Panc1 (cell line): ENCODE measurements at places on chromosomes 16 and 17. TPM values are rescaled to one million over a fixed set of nuclear protein-coding genes. Genes with fewer than 3 reads are reported as not detected.

DNA sequence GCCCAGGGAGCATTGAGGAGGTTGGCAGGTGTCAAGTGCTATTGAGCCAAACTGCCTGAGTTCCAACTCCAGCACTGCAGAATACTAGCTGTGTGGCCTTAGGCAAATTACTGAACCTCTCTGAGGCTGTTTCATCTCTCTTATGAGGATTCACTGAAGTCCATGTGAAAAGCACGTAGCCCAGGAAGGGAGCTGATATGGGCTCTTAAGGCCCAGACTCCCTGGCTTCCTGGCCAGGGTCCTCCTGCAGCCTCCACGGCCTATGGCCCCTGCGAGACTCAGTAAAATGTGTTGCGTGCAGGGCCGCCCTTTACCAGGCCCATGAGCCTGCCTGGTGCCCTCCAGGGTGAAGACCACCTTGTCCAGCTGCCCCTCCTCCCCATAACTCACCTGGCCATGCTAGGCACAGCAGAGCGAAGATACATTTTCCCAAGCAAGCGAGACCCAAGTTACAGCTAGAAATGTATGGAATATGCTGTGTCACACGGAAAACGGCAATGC is 133.7 kb upstream of the TNRC6C start:
- no peak for DNase-seq

GRCh38 chr16:31079342-31079944 is 5.2 kb downstream of the ZNF646 start:
- no peak for DNase-seq

Gene PRKCA
- total RNA-seq: 53.0 TPM

Gene YBX2
- total RNA-seq: 54.9 TPM

DNA sequence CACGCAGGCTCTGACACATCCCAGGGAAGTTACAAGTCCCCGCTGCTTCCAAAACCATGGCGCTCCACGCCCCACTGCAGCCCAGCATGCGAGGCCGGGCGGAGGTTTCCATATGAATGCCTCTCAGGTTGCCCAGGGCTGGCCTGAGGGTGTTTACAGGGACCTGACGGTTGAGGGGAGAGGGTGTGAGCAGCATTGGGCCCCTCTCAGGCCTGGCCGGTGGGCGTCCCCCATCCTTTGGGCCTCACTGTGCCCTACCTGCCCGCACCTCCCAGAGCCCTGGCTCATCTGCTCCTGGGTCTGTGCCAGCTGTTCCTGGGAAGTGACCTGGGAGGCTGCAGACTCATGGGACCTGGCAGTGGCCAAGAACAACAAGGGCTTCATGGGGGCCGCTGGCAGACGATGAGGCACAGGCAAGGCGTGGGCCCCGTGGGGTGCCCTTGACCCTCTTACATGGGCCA is 173.5 kb downstream of the C16orf95 start:
- no peak for DNase-seq

GRCh38 chr17:56723421-56723820 is 110.3 kb downstream of the C17orf67 start:
- no peak for DNase-seq

Gene CAVIN1
- total RNA-seq: 315 TPM

DNA sequence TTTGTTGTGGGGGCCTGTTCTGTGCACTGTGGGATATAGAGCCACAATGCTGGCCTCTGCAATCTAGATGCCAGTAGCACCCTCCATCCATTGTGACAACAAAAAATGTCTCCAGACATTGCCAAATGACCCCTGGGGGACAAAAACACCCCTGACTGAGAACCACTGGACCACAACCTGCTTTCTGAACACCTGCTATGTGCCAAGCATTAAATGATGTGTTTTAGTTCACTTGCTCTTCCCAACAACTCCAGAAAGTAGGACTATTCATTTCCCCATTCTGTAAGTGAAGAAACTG is 367.0 kb upstream of the ERCC4 start:
- no peak for DNase-seq

Gene ZNF750
- total RNA-seq: not detected

Gene CIBAR2
- total RNA-seq: not detected

- DNase-seq: no peak
Measured at GRCh38 chr17:50219939-50220465, 18.6 kb upstream of the COL1A1 start.

Gene CACNG1
- 0.13 TPM for total RNA-seq

GRCh38 chr16:55076053-55076452 is 145.4 kb downstream of the IRX5 start:
- no peak for DNase-seq

Gene SYNGR3
- 15.2 TPM for total RNA-seq

Gene MAPT
- 0.59 TPM for total RNA-seq

DNA sequence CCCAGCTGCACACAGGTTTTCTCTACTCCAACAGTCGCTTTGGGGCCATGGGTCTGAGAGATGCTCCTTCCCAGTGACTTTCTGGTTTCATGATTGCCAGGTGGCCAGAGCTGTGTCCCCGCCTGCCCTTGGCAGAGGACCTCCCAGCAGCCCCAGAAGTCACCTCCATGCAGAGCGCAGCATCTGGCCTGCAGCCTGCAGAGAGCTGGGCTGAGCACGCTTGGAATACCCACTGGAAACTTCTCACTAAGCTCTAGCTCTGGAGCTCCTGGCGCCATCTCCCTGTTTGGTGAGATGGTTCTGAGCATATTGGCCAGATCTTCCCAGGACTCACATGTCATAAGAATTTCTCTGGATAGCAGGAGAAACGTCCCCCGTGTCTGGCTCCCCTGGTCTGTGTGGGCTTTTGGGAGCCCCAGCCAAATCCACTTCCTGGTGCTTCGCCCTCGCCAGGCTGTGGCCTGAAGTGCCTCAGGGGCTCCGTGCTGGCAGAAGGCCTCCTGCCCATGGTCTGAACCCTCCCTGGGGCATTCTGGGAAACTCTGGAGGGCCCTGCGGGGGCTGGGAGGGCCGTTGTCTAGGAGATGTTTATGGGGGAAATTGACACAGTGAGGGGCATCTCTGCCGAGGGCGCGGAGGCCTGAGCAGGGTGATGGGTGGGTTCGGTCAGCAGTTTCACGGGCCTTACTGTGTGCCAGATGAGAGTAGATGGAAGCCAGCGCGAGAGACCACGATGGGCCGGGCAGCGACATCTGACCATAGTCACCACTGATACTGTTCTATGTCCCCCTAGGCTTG is 73.2 kb upstream of the CIBAR2 start:
- DNase-seq: no peak

DNA sequence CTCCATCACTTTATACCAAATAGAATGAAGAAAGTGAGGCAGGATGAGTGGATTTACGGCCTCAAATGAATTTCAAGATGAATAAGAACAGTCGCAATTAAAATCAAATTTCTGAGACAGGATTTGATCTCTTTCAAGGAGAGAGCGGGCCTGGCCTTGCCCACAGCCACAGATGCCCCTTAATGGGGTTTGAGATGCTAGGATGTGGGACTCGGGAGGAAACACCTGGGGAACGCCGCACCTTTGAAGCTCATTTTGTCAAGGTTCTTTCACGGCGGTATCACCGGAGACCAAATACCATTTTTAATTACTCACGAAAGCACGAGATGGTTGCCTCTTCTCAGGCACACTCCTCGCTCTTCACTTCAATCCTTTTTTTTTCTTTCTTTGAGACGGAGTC is 178.1 kb upstream of the SDK2 start:
- no peak for DNase-seq

- no peak for DNase-seq
Measured at GRCh38 chr16:47254756-47255155, 111.0 kb upstream of the NETO2 start.

- DNase-seq: no peak
Measured at GRCh38 chr17:75848523-75849278, 4.5 kb upstream of the UNC13D start.

DNA sequence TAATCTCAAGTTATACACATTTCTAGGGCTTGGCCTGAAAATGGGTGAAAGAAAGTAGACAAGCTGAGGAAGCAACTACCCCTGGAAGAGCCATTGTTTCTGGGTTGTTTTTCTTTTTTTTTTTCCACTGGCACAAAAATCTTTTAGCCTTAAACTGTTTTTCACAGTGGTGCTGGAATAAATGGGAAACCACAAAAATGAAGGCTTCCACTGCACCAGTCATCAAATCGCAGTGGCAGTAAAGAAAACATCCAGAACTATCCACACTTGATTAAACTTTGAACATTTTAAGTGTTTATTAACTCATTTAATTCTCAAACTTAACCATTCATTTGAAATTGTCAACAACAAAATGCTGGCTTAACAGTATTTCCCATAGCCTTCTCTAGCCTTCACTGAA is 14.3 kb downstream of the CMTM4 start:
- no peak for DNase-seq

GRCh38 chr17:147796-148740 is 10.7 kb downstream of the SCGB1C2 start:
- no peak for DNase-seq

DNA sequence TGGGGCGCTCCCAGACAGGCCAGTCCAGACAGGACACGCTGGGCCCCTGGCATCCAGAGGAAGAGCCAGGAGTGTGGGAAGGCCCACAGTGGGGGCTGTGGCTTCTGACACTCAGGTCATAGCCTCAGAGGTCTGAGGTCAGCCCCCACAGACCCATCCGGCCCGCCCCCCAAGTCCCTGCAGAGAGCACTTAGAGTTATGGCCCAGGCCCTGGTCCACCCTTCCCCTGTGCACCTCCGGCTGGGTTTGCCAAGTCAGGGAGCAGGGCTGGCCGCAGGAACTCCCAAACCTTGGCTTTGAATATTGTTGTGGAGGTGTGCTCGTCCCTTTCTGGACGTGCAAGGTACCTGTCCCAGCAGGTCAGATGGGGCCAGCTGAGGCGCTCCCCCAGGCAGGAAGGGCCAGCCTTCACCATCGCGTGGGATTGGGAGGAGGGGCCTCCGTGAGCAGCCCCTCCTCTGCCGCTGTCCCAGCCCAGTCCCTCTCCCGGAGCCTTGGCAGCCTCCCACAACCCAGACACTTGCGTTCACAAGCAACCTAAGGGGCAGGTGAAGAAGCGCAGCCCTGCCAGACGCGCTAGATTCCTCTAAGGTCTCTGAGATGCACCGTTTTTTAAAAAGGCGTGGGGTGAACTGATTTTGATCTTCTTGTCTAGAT is 74.6 kb downstream of the SOCS1 start:
- DNase-seq: no peak

Gene GNGT2
- not detected for total RNA-seq

- DNase-seq: no peak
Measured at GRCh38 chr16:20859229-20859628, 40.9 kb downstream of the DCUN1D3 start.

Gene TEKT5
- total RNA-seq: not detected

- DNase-seq: no peak
Measured at GRCh38 chr17:38852771-38853291, 690 bp downstream of the RPL23 start.

DNA sequence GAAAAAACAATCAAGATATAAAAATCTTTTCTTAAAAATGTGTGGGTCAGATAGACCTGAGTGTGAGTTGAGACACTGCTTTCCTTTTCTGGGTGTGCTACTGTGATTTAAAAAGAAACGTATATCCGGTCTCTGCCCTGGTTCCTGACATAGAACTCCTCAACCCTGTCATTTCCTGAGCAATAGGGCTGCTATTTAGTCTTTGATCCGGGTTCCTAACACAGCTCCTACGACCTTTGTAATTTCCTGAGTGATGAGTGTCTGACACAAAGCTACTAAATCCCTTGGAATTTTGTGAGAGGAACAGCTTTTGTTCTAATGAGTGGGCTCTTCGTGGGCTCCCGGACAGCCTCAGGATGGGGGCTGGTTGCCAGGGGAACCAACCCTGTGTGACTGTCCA is 93.9 kb upstream of the FA2H start:
- DNase-seq: no peak

Gene UTP18
- total RNA-seq: 96.3 TPM

- no peak for DNase-seq
Measured at GRCh38 chr16:22674832-22675191, 139.2 kb upstream of the HS3ST2 start.

Gene ACTG1
- total RNA-seq: 4,502 TPM

Gene SLC47A2
- not detected for total RNA-seq

GRCh38 chr16:80197741-80198201 is 343.0 kb upstream of the DYNLRB2 start:
- no peak for DNase-seq

GRCh38 chr17:40399185-40399584 is 18.5 kb downstream of the TOP2A start:
- peak; percentile 17 for DNase-seq

Gene NAGS
- 2.7 TPM for total RNA-seq

- no peak for DNase-seq
Measured at GRCh38 chr17:27269201-27269600, 24.7 kb upstream of the WSB1 start.

- no peak for DNase-seq
Measured at GRCh38 chr17:39949028-39949427, 13.8 kb upstream of the GSDMA start.

Gene DOK4
- total RNA-seq: 6.8 TPM

Gene KRT32
- 0.72 TPM for total RNA-seq

DNA sequence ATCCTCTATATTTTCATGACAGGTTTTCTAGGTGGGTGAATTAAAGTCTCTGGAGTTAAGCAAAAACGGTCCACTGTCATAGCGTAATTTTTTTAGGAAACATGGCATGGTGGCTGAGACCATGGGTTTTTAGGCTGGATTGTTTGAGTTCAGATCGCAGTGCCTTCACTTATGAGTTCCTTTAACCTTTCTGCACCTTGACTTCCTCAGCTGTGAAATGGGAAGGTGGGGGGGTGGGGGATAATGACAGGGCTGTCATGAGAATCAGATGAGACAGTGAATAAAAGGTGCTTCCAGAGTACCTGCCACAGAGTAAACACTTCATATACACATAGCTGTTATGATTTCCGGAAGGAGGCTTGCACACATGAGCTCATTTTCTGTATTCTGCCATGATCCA is 11.8 kb downstream of the PRCD start:
- DNase-seq: no peak

DNA sequence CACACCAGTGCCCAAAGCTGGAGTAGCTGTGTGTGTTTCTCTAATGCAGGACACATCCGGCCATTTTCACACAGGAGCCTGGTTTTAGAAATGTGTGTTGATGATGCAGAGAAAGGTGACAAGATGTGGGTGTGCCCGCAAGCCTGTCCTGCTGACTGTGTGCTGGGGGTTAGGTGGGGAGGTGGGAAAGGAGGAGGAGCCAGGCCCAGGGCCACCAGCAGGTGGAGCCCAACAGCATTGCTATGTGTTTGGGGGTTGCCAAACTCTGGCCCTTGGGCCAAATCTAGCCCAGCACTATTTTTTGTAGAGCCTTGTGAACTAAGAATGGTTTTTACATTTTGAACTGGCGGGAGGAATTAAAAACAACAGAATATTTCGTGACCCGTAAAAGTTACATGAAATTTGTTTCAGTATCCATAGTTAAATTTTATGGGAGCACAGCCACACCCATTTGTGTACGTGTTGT is 61.7 kb upstream of the LGALS9 start:
- DNase-seq: no peak

Gene SPIRE2
- total RNA-seq: 21.7 TPM

Gene WNT9B
- not detected for total RNA-seq

- no peak for DNase-seq
Measured at GRCh38 chr17:29891131-29891530, 38.9 kb downstream of the SSH2 start.
